ENCODE measurements at places on chromosomes 13 and 19.

- DNase-seq, result no peak
Measured at GRCh38 chr13:102651892-102652291, 43.0 kb downstream of the METTL21C start.

DNA sequence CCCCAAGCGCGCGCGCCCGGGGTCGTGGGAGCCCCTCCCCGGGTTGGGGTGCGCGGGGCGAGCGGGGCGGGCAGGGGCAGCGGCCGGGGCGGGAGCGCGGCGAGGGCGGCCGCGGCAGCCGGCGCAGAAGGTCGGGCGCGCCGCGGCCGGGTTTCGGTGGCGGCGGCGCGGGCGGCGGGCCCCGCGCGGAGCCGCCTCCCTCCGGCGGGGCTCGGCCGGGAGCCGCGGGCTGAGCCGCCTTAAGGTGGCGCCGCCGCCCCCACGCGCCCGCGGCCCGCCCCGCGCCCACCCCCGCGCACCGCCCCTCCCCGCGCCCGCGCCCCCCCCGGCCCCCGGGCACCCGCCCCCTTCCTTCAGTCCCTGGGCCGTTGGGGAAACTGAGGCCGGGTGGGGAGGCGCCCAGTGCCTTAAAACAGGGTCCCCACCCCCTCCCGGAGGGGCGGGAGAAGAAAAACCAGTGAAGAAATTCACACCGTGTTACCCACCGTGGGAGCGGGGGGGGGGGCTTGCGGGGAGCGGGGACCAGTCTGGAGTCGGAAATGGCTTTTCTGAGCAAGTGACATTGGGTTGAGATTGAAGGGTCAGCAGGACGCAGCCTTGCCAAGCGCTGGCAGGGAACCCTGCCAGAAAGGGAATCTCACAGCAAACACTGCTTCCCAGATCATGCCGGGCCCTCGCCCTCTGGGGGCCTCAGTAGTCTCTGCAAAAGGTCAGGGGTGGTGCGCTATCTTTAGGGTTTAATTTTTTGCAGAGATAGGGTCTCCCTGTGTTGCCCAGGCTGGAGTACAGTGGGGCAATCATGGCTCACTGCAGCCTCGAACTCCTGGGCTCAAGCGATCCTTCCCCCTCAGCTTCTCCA, at the start of gene TLE2:
TSS of gene TLE2 (minus strand) at position 216 of the 859 bp plus-strand sequence. CDS start 376 bp downstream, outside the sequence.
- no peak for DNase-seq

GRCh38 chr19:752652-753517, 2.0 kb downstream of the MISP start:
- DNase-seq, result no peak

- no peak for DNase-seq
Measured at GRCh38 chr13:46739447-46740098, 57.4 kb downstream of the ESD start.

DNA sequence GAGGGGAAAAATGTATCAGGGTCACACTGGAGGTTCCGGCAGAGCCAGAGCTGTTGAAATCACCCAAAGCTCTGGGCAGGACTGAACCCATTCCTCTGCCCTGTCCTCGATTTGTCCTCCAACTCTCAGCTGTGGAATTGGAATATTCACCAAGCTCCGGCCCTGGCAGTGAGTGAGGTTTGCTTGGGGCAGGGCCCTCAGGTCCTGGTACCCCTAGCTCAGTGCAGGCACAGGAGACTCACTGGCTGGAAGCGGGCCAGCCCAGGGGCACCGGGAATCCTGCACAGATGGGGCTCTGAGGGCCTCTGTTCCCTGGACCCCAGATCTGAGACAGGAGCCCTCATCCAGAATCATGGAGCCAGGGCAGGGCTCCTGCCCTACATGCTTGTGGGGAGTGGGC, 1322.3 kb downstream of the UQCRFS1 start:
- DNase-seq, result no peak

Measured in effector CD4-positive, alpha-beta T cell (primary cell).